ENCODE measurements at places on chromosomes 13 and 19. TPM values are rescaled to one million over a fixed set of nuclear protein-coding genes. Genes with fewer than 3 reads are reported as not detected.

- DNase-seq: no peak
These were observed 21.1 kb upstream of the CEACAM21 start for GRCh38 chr19:41554907-41555306.

DNA sequence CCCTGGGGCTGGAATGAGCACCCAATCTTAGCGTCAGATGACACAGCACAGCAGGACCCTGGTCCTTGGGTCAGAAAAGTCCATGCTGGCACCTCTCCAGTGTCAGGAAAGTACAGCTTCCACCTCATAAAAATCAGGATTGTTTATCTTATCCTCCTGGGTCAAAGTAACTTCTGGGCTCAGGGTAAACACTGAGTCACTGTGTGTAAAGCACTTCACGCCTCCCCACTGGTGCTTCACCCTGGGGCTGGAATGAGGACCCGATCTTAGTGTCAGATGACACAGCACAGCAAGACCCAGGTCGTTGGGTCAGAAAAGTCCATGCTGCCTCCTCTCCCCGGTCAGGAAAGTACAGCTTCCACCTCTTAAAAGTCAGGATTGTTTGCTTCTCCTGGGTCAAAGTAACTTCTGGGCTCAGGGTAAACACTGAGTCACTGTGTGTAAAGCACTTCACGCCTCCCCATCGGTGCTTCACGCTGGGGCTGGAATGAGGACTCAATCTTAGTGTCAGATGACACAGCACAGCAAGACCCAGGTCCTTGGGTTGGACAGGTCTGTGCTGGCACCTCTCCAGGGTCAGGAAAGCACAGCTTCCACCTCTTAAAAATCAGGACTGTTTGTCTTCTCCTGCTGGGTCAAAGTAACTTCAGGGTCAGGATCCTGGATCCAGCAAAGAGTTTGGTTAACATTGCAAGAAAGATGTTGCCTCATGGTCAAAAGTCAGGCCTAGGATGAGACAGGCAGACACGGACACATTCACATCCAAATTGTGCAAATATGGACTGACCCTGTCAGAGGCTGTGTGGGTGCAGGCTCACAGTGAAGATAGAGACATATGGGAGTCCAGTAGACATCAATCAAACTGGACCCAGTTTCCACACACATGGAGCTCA lies 39.2 kb upstream of the CYP2A7 start:
- DNase-seq: no peak

- DNase-seq: no peak
These were observed 4.7 kb downstream of the PNMA8A start for GRCh38 chr19:46466536-46467196.

The LYL1 gene
- polyA plus RNA-seq: 8.5 TPM

GRCh38 chr13:75636436-75637180 lies 478 bp downstream of the LMO7 start:
- peak; percentile 56 for DNase-seq

- DNase-seq: no peak
These were observed 144.5 kb downstream of the RGCC start for GRCh38 chr13:41601718-41602445.

DNA sequence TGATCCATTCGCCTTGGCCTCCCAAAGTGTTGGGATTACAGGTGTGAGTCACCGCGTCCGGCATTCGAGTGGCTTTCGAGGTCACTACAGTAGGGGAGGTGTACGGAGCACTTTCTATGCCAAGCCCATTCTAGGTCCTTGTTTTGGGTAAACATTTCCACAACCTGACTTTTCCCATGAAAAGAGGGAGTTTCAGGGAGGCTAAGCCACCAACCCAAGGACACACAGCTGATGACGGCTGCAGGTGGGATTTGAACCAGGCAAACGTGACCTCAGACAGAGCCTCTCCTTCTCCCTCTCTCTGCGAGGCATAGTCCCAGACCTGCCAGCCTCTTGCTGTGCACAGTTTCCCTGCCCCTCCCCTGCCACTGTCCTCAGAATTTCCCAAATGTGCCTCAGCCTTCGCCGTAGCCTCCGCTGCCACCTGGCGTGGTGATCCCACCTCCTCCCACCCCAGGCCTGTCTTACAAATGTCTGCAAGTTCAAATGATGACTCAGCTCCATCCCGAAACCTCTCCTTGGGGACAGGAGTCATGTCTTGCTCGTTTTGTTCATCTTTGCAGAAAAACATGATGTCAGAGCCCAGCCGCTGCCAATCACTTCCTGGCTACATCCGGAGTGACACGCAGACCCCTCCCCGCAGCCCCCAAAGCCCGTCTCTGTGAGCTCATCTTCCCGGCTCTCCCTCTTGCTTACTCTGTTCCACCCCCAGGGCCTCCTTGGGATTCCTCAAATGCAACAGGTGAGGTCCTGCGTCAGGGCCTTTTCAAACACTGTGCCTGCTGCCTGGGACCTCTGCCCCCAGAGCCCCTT lies 6.6 kb upstream of the GADD45B start:
- DNase-seq: no peak

- no peak for DNase-seq
These were observed 17.3 kb upstream of the ZNF14 start for GRCh38 chr19:19749908-19750841.

GRCh38 chr19:30420881-30421280 lies 48.7 kb downstream of the ZNF536 start:
- no peak for DNase-seq

DNA sequence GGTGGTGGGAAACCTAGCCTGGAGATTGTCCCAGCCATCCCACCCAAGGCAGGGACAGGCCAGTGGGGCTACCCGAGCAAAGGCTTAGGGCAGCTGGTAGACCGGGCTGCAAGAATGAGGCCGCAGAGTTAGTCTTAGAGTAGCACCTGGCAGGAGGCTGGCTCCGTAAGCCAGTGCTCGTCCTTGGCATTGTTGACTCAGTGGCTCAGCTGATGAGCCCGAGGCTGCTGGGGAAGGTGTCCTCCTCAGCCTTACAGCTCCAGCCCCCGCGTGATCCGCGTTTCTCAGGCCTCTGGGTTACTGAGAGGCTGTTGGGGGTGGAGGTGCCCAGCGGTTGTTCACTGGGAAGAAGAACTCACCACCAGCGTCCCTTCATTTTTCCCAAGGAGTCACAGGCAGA lies 24.7 kb downstream of the PPP1R37 start:
- no peak for DNase-seq

Data from kidney (tissue), 22 donors.